SK-N-MC (cell line): ENCODE measurements at places on chromosomes 2 and 18.

DNA sequence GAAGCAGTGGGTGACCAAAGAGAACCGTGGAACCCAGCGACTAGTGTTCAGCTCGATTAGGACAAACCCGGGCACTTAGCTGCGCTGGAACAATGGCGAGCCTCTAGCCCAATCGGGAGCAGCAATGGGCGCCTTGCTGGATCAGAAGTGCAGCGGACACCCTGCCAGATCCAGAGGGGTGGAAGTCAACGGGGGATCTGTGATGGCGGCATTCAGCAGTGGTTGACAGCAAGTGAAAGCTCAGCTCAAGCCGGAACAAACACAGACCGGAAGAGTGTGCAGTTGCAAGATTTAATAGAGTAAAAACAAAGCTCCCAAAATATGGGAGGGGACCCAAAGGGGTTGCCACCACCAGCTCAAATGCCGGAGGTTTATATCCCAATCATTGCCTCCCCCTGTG lies 478.7 kb upstream of the REG3G start:
- no peak for DNase-seq

- no peak for DNase-seq
Observed at GRCh38 chr18:58362027-58362575, 266.8 kb downstream of the ALPK2 start.

- DNase-seq: no peak
Observed at GRCh38 chr2:174573621-174574081, 24.0 kb downstream of the WIPF1 start.

GRCh38 chr2:119748135-119748534 lies 11.6 kb upstream of the PTPN4 start:
- DNase-seq: no peak

DNA sequence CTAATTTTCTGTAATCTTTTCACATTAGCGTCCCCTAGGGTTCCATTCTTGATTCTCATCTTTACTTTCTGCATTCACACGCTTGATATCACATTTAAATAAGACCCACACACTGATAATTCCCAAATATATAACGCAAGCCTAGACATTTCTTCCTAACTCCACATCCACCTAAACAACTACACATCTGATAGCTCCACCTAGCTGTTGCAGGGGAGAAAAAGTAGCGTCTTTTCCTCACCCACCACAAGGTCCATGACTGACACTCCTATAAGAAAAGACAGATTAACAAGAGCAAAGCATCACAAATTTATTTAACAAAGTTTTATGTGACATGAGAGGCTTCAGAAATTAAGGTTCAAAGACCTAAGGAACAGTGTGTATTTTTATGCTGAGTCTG lies 862.2 kb upstream of the DDX18 start:
- DNase-seq: no peak

- no peak for DNase-seq
Observed at GRCh38 chr2:113980946-113981345, 91.1 kb downstream of the ACTR3 start.

- DNase-seq: no peak
Observed at GRCh38 chr2:135744760-135745314, 3.2 kb downstream of the UBXN4 start.

DNA sequence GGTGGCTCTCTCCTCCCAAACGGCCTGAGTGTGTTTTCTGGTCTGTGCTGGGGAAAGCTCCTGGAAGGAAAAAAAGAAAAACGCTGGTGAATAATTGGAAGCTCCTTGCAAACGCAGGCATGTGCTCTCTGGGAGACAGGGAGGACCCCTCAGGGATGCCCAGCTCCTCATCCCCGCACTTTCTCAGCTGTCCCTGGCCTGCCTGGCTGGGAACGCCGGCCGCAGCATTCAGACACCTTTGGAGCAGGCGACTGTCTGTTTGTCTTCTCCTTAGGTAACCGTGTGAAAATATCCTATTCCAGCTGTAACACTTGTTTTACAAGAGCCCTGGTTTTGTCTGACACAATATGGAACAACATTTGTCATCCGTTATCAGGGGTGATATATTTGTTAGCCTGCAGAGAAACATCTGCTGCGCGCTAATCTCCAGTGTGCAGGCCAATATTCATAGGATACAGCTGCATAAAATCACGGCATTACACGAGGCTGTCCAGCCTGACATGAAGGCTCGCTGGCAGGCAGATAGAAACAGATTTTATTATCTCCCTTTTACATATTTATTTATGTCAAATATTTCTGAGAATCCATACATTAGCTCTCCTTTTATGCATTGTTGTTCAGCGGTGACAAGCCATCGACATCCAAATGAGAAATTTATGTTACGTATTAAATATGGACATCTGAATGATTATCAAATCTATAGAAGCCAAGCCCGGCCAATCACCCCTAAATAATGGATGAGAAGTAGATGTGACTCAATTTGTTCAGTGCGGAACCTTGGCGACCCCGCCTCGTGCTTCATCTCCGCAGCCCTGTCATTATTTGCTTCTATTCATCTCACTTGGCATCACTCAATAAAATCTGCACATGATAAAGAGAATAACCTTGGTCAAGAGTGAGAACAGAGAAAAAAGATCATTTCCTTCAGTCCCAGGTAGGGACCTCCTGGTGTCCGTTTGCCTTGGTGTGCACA lies 675.1 kb upstream of the SALL3 start:
- DNase-seq: no peak

GRCh38 chr2:199710551-199710950 lies 140.4 kb downstream of the FTCDNL1 start:
- DNase-seq: no peak
